DND-41 (cell line): ENCODE measurements at places on chromosomes 1 and 21.

DNA sequence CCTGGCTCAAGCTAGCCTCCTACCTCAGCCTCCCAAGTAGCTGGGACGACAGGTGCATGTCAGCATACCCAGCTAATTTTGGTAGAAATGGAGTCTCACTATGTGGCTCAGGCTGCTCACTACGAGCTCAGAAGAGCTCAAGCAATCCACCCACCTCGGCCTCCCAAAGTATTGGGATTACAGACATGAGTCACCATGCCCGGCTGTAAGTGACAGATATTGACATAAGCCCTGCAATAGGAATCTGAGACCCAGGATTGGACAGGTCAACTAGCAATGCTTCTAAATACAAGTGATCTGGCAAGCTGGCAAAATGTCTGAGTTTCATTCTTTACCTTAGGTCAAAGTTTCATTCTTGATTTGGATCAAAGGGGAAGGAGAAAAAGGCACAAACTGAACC lies 40.5 kb upstream of the H6PD start:
- DNase-seq, result no peak

GRCh38 chr1:25847929-25848328 lies 11.3 kb downstream of the AUNIP start:
- DNase-seq, result no peak

DNA sequence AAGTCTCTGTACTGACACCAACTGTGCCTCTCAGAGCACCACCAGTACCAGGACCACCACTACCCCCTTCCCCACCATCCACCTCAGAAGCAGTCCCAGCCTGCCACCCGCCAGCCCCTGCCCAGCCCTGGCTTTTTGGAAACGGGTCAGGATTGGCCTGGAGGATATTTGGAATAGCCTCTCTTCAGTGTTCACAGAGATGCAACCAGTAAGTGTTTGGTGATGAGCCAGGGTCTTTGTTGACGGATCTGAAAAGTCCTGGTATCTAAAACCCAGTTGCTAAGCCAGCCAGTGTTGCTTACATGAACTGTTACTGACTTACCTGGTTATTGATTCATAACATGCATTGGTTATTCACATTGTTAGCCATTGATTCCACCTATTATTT lies 1.1 kb downstream of the C1orf56 start:
- DNase-seq, result no peak

GRCh38 chr1:239306426-239306825 lies 79.9 kb upstream of the CHRM3 start:
- DNase-seq, result no peak

DNA sequence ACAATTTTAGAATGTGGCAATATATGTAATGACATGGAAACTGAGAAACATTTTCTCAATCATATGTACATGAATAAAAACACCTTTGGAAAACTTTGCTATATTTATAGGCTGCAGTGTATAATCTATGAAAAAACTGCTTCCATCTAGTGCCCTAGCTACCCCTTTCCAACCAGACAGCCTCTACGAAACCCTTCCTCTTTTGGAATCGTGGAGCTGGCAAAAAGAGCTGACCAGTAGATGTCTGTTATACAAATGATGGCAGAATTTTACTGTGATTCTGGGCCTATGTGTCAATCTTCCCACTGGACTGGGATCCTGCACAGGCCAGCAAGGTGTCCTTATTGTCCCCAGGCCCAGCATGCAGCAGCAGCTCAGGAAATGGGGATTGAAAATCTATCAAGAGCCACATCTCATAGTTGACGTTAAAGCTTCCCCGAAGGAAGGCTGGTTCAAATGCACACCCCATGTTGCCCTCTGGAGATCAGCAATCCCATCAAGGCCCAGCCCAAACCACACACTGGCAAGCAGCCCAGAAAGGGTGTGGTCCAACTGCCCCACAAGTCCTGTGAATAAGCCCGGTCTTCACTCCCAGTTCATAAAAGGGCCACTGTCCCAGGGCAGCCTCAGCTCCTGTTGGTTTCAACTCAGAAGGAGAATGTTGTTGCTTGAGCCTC lies 8.8 kb upstream of the FAM20B start:
- DNase-seq, result no peak

- DNase-seq, result no peak
Observed at GRCh38 chr1:204439621-204440375, 28.2 kb upstream of the PPP1R15B start.

GRCh38 chr1:56453016-56453415 lies 126.3 kb downstream of the PLPP3 start:
- DNase-seq, result no peak

GRCh38 chr1:93989601-93990000 lies 80.4 kb upstream of the GCLM start:
- DNase-seq, result no peak

- no peak for DNase-seq
Observed at GRCh38 chr1:162466797-162467196, 30.8 kb upstream of the UHMK1 start.

GRCh38 chr21:25175938-25176337 lies 431.3 kb downstream of the MRPL39 start:
- no peak for DNase-seq

DNA sequence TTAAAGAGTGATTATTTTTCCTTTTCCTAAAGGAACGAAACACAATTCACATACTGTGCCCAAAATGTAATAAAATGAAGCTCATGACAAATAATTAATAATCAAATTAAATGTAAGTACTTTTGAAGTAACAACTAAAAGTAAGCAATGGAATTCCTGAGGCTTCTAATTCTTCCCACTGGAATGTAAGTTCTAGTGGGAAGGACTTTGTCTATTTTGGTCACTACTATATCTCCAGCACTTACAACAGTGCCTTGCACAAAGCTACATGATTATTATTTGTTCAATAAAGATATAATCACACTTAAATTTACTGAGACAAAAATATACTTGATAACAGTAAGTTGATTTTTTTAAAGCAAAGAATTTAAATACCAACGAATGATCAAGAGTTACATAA lies 128.8 kb downstream of the COQ8A start:
- no peak for DNase-seq
